ENCODE measurements at places on chromosomes 16 and 17.

DNA sequence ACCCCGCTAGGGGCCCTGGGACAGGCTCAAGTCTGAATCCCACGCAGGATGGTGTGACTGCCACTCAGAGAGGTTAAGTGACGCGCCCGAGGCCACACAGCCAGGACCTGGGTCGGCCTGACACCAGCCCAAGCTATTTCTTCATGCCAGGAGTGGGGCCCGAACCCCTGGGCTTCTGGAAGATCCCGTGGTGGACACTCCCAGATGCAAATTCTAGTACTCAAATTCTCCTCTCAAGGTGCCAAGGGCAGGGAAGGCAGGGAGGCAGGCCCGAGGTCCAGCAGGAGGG lies 5.2 kb downstream of the IL17C start:
- DNase-seq = no peak

DNA sequence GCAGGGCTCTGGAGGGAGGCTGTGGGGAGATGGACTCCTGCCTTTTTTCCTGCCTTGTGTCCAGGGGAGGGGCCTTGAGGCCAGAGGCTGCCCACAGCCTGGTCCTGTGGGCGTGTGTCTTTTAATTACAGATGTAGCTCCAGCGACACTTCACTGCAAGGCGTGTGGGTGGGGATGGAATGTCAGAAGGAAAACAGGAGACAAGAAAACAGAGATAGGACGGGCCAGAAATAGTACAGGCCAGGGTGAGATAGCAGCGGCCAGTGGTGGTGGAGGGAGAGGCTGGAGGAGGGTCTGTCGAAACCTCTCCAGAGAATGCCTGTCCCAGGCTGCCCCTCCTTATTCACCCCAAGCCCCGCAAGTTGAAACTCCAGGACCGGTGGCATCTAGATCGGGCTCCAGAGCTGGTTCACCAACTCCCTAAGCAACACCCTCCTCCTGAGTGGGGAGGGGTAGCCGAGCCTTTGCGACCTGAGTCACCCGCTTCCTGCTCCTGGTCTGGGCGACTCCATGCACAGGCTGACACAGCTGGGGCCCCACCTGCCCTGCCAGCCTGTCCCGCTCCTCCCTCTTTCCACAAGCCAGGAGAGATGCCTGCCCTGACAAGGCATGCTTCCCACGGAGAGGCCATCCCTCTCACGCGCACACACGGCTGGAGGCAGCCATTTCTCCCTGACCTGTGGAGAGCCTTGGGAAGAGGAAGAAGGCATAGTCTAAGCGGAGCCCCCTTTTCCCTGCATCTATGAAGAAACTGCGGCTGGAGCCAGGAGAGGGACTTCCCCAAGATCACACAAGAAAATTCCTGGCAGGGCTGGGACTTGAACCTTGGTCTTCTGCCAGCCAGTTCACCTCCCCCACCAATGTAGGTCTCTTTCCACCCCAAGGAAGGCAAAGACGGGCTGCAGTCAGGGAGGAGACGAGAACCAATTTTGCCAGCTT lies 6.6 kb upstream of the JUP start:
- peak; percentile 97 for DNase-seq

DNA sequence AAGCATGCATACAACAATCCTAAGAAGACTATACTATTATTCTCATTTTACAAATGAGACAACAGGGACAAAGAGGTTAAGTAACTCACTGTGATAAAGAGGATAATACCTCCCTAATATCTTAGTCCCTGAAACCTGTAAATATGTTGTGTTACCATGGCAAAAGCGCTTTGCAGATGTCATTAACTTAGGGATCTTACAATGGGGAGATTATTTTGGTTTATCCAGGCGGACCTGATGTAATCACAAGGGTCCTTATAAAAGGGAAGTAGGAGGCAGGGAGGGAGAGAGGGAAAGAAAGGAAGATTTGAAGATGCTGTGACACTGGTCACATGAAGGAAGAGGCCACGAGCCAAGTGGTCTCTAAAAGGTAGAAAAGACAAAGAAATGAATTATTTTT lies 164.7 kb downstream of the CNTNAP4 start:
- DNase-seq = no peak

DNA sequence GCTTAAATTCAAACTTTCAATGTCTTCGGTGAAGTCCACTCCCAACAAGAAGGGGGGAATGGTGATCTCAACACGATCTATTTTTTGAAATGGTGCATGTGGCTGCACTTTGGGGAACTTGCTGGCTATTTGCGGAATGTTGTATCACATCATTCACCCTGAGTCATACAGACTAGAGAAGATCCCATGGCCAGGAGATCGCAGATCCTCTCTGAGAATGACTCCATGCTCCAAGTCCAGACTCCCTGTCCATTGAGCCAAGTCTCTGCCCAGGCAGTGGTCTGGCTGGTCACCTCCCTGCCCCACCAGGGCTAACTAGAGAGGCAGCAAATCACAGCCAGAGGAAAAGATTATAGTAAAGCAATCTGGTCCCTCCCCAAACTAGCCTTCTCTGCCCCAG lies 120.6 kb downstream of the XYLT1 start:
- no peak for DNase-seq

DNA sequence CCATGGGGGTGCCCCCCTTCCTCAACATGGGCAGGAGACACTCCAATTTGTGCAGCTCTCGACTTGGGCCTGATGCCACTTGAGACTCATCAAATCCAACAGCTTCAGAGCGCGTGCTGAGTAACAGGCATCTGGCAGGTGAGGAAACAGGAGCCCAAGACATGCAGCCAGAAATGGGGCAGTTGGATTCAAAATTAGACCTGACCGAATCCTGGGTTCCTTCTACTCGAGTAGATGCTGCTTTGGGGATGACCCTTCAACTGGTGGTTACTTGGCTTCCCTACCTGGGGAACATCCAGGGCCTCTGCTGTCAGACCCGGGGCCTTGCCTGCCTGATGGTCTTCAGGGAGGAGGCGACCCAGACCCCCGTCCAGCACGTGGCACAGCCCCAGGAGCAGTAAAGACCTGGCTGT lies 488 bp upstream of the NTN3 start:
- no peak for DNase-seq

DNA sequence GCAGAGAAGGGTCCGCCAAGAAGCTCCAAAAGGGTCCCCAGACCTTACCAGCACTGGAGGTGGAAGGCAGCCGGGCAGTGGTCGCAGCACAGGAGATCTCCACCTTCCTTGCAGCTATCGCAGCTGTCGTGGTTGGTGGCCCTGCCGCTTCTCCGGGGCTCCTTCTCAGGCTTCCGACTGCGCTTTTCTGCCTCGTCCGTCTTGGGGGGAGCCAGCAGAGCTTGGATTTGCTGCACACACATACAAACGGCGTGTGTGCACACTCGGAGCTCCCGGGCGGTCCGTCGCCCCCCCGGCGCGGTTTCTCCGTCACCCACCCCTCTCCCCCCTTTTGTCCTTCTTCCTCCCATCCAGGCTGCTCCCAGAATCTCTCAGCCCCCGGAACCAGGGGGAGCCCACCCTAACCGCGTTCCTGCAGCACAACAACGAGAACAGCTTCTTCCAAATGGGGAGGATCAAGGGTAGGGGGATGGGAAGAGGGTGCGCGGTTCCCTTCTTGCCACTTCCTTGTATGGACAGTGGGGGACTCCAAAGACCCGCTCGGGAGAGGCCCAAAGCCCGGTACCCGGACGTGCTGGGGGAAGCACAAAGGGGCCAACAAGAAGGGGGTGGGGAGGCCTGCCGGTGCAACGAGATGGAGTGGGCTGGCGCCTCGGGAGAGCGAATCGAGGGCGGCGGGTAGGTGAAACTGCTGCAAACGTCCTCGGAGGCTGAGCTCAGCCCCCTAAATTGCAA lies 1.1 kb downstream of the PHF12 start:
- DNase-seq = peak; percentile 41

DNA sequence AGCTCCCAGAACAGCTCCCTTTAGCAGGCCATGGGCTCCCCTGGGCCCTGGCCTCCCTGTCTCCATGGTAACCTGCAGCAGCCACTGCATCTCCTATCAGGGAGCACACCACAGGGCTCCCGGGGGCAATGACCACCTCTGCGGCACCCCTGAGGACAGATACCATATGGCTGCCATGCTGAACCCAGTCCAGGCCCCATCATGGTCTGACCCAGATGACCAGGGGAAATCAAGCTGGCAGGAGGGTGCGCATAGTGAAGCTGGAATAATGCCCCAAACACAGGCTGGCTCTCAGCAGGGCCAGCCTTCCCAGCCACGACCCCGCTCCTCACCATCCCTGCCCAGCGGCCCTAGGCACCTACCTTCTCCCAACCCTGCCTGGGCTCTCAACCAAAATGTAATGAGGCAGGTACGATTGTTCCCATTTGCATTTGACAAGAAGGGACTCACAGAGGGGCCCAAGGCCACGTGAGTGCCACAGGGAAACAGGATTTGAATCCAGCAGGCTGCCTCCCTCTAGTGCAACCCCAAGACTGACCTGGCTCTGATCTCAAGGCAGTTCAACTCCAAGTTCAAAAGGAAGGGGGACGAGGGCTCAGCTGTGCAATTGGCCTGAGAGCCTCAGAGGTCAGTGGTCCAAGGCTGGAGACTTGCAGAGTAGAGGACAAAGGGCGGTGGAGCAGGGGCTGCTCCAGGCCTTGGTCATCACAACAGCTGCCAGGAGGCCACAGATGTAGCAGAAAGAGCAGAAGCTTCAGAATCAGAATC lies 2.4 kb downstream of the RUNDC3A start:
- DNase-seq = peak; percentile 32

- no peak for DNase-seq
Observed at GRCh38 chr16:28105954-28106353, 42.4 kb upstream of the GSG1L start.

DNA sequence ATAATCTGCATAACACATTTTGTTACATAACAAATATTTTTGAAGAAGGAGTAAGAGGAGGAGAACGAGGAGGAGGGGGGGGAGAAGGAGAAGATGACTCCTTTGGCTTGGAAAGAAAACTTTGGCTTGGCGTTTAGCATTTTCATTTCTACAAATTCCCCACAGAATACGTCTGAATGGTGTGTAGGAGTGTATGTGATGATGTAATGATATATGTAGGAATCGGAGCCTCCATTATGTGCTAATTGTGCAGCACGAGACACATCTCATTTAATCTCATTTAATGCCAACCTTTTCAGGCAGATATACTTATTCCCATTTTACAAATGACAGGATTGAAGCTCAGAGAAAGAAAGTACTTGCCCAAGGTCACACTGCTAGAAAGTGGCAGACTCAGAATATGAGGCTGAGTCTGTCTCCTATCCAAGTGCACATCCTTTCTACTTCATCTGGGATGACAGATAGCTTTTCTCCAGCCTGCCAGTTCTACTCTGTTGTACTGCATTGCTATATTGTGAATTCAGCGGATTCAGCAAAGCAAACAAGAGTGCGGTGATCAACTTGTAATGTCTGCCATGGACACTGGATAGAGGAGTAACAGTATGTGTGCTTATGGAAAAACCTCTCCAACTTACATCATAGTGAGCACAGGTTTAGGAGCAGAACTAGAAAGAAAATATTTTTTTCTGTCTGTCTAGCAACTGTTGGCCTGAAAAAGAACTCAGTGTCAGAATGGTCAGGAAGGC lies 10.4 kb upstream of the SLC47A2 start:
- no peak for DNase-seq

GRCh38 chr16:22373662-22374310 lies 633 bp downstream of the CDR2 start:
- DNase-seq = peak; percentile 41

All from kidney tubule cell (primary cell).